ENCODE measurements at places on chromosomes 3 and 15.

DNA sequence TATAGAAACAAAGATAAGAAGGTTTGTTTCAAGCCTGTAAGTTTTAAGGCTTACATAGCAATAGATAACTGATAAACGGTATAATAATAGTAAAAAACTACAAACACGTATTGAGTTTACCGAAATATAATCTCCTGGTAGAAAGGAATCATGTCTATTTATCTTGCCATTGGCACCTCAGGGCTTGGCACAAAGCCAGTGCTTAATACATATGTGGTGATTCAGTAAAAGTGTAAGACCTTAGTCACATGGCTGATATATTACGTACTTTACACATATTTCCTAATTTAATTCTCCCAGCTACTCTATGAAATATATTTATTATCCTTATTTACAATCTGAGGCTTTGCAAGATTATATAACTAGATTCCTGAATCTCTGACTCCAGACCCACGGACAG is 32.0 kb upstream of the SLCO3A1 start:
- DNase-seq = no peak

- no peak for DNase-seq
Measured at GRCh38 chr15:26260517-26261133, 397.5 kb upstream of the ATP10A start.

- no peak for DNase-seq
Measured at GRCh38 chr15:101445562-101446517, 43.7 kb downstream of the PCSK6 start.

DNA sequence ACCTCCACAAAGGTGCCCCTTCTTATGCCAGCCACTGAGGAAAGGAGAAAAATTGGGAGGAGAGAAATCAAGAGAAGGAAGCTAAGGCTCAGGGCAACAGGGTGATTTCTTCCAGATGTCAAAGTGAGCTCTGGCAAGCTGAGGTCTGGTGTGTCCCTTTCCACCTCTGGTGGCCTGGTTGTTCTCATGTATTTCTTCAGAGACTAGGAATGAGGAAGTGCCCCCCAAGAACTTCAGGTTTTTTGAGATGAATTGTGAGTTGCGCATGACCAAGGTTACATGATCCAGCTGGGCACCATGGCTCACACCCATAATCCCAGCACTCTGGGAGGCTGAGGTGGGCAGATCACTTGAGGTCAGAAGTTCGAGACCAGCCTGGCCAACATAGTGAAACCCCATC is 5.6 kb downstream of the RAB6B start:
- no peak for DNase-seq

DNA sequence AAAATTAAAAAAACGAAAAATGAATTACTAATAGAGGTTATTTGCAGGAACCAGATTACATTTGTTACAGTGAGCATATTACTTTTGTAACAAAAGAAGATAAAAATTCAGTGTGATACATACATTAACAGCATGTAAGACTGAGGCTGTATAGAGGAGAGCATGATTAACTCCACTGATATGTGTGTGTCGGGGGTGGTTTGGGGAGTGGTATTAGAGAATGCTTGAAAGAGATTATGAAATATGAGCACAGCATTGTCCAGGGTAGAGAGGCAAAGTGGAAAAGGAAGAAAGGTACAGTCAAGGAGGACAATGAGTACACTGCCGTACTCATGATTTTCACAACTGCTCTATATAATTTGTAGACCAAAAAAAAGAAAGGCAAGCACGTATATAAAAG is 62.9 kb upstream of the LRRFIP2 start:
- DNase-seq = no peak

- peak; percentile 64 for DNase-seq
Measured at GRCh38 chr3:114383875-114384557, 90.2 kb downstream of the TIGIT start.

- DNase-seq = no peak
Measured at GRCh38 chr15:68391121-68391520, 40.8 kb downstream of the ITGA11 start.

- no peak for DNase-seq
Measured at GRCh38 chr15:96066852-96067495, 263.5 kb upstream of the NR2F2 start.

DNA sequence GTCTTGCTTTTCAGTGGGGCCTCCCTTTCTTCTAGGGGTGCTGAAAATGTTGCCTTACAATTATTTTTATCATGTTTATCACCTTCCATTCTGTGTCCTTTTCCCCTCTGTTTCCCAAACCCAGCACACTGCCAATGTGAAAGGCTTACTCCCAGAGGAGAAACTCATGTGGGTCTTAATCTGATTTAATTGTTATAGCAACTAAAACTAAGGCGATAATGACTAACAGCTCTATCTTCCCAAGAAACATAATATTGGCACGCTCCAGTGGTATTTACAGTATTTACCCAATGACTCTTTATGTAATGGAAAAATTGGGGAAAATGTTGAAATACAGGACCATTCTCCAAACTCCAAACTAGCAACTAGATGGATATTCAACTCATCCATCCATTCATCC is 58.4 kb downstream of the MESD start:
- no peak for DNase-seq

GRCh38 chr3:62101488-62101887 is 271.9 kb downstream of the FEZF2 start:
- no peak for DNase-seq

GRCh38 chr3:64084640-64085039 is 61.3 kb upstream of the PSMD6 start:
- no peak for DNase-seq

Measured in NCI-H2171 (cell line).